NCI-H1436 treated with DMSO at 0.1 percent for 48 hours (cell line): ENCODE measurements at places on chromosomes 7 and 10.

- DNase-seq = peak; percentile 43
Measured at GRCh38 chr7:92754919-92755581, 81.3 kb downstream of the CDK6 start.

DNA sequence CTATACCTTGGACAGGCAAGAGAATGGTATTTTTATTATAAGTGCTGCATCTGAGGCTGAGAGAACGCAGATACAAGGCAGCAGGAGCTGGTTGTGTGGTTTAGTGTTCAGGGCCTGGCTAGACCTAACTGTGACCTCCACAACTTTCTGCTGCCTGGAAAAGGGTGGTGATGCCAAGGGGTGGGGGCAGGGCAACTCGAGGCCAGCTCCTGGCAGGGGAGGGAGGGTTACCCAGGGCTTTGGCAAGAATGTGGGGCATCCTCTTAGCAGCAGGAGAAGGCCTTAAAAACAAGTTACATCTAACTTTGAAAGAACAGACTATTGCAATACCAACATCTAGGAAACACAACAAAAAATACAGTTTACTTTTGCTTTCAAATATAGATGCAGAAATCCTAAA, 13.0 kb downstream of the MXI1 start:
- DNase-seq = no peak

DNA sequence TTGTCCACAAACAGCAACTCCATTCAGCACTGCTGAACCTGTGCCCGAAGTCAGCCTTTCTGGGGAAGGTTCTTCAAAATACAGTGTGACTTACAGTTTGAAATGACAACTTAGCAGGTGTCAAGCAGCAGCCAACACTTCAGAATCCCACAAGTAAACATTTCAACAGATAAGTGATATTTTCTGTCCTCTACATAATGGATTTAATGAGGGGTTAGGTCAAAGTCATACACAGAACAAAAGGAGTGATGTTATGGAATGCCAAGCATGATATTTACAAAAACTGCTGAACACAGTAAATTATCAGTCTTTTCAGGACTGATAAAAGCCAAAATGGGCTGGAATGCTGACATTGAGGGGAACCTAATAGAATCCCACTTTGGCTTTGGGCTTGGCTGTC, 77.6 kb upstream of the JAZF1 start:
- no peak for DNase-seq

DNA sequence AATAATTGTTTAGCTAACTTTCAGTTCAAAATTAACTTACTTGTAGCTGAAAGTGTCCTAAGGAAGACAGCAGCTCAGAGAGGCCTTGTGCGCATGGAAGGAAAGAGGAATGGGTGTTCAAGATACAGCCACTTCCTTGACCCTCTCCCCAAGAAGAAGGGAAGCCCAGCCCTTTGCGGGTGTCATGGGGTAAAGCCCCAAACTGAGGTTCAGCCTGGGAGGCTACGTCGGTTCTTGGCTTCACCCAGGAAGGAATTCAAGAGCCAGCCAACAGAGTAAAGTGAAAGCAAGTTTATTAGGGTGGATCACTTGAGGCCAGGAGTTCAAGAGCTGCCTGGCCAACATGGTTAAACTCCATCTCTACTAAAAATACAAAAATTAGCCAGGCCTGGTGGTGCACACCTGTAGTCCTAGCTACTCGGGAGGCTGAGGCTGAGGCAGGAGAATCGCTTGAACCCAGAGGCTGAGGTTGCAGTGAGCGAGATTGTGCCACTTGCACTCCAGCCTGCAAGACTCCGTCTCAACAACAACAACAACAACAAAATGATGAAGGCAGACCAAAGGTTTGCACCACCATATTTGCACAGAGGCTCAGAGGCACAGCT, 15.9 kb downstream of the GPRIN2 start:
- no peak for DNase-seq

DNA sequence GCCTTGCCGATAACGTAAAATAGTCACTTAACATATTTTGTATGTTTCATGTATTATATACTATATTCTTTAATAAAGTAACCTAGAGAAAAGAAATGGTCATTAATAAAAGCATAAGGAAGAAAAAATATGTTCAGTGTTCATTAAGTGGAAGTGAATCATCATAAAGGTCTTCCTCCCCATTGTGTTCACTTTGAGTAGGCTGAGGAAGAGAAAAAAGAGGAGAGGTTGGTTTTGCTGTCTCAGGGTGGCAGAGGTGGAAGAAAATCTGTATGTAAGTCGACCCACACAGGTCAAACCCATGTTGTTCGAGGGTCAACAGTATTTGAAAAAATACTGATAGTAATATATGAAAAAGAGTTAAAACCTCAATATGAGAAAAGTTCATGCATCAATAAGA, 90.3 kb downstream of the GLCCI1 start:
- no peak for DNase-seq
